ENCODE measurements at places on chromosomes 1 and 21.

GRCh38 chr1:24443241-24443656 is 27.6 kb downstream of the NIPAL3 start:
- DNase-seq: no peak

- no peak for DNase-seq
These were observed 131.6 kb upstream of the MROH9 start for GRCh38 chr1:170803711-170804110.

- DNase-seq: peak; percentile 38
These were observed 205.0 kb downstream of the HIVEP3 start for GRCh38 chr1:41713557-41714327.

- DNase-seq: no peak
These were observed 13.0 kb downstream of the PKP1 start for GRCh38 chr1:201296352-201296751.

DNA sequence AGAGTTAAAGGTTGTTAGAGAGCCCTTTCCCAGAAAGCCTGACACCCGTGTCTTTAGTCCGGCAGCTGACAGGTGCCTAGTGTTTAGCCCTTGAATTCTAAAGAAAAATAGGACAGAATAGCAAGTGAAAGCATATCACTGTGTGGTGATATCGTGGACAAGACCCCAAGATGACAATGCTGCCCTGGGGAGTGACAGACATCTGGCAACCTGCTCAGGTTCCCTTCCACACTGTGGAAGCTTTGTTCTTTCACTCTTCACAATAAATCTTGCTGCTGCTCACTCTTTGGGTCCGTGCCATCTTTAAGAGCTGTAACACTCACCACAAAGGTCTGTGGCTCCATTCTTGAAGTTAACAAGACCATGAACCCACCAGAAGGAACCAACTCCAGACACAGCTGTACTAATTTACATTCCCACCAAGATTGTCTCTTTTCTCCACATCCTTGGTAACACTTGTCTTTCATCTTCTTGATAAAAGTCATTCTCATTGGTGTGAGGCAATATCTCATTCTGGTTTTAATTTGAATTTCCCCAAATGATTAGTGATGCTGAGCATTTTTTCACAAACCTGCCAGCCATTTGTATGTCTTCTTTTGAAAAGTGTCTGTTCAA is 107.6 kb upstream of the SGIP1 start:
- no peak for DNase-seq

- no peak for DNase-seq
These were observed 103.0 kb upstream of the ESRRG start for GRCh38 chr1:216826214-216826613.
